Ecto neural progenitor cell (in vitro differentiated cells): ENCODE measurements at places on chromosomes 12 and 14.
A peak's percentile ranks its signal among the peaks of the same experiment; 100 is the strongest.

DNA sequence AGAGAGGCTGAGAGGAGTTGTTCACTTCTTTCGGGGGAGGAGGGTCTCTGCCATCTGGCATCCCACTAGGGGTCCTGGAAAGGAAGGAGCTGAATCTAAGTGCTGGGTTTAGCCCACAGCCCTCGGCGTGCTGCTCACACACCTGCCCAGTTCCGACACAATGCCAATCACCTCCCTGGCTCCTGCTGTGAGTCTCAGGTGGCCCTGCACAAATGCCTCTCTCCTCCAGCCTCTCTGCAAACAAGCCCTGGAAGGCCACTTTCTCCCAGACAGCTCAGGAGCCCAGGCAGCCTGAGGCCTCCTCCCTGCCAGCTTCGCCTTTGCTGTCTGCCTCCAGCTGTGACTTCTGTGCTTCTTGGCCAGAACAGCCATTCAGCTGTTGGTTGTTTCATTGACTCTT lies 51.2 kb downstream of the SMIM41 start:
- DNase-seq: peak; percentile 50

DNA sequence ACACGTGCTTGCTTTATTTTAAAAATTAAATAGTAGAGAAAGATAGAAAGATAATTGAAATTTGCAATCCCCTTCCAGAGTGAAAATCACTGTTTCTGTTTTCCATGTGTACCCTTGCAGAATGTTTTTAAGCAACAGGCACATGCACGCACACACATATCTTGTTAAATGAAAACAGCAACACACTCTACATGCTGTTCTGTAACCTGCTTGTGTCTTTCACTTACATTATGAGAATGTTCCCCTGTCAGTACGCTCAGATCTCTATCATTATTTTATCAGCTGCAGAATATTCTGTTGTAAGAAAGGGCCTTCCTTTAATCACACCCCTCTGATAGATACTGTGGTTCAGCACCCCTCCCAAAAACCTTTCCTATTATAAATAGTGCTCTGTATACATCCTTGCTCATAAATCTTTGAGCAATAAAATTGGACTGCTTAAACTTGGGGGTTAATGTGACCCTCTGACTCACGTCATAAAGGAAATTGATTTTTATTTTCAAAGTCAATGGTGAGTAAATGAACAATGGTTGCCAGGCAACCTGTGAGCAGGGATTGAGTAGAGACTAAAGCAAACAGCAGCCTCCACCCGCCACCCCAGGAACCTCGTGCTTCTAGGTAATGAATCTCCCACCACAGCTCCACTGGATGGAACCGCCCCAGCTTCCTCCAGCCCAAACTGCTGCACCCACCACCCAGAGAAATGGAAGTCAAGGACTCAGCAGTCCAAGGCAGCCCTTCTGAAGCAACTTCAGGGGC lies 31.9 kb upstream of the CHGA start:
- no peak for DNase-seq

DNA sequence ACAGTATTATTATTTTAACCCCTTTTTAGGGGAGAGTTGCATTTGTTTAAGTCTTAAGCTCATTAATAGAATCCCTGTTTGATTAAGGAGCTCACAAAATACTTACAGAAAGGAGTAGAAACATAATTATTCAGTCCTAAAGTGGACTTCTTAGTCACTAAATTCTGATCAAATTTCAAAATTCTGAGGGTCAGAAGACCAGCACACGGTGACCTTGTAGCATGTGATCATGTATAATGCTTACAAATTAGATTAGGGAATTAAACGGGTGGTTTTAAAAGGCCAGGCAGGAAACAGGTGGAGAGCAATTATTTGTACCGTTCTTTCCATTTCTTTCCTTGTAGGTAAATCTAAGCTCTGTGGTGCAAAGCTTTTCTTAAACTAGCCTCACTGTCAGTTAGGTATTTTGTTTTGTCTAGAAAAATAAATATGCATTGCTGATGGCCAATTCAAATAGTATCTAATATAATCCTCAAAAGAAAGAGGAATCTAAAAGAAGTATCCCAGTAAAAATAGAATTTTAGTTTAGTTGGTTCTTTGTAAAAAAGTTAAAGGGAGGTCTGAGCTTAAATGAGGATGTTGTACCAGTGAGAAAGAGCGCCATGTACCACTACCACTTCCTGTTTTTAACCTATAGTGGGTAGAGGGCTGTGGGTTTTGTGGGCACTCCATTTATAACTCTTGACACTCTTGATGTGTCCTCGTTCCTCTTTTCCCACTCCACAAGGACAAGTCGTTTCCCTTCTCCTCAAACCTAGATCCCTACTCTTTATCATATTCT lies 51.1 kb downstream of the SLC38A1 start:
- DNase-seq: no peak

DNA sequence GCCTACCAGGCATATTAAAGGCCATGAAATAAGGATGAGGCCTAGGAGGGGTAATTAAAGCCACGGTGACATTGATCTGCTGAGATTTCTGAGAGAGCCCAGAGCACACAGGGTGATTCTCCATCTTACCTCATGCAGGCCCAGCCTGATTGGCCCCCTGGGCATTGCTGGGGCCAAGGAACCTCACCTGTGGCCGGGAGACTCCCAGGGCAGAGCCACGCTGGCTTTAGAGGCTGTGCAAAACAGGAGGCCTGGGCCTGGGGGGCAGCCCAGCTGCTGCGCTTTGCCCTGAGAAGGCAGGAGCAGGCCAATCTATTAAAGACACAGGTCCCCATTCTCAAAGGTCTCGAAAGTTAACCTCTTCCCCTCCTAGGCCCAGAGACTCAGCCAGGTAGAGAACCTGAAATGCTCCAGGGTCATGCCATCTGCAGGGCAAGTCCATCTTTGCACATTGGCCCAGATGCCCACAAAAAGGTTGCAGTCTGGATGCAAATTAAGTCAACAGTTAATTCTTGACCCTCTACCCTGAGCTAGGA lies 1099.7 kb downstream of the BCL11B start:
- no peak for DNase-seq

DNA sequence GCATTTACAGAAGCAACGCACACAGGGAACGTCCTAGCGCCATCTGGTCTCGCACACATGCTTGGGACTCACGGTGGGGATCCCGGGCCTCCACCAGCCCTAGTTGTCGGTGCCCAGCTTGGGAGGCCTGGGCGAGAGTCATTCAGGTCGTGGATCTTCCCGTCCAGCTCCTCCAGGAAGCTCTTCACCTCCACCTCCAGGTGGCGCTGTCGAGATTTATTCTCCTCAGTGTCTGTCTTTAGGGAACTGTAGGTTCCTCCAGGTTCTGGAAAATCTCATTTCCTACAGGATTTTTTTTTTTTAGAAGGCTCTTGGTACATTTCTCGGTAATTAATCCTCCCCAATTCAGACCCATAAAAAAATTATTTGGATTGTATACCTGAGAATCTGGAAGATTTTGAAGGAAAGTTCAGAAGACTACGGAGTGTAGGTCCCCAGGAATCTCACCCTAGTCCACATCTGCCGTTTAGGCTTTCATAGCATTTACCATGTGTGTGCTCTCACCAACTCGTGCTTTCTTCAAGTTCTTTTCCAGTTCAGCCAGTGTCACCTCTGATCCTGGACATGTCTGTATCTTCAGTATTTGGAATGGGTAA lies 910.0 kb downstream of the TMEM121 start:
- DNase-seq: no peak

- DNase-seq: no peak
These were observed 10.1 kb downstream of the GMFB start for GRCh38 chr14:54478636-54479215.

- DNase-seq: no peak
These were observed 96.0 kb downstream of the ATXN2 start for GRCh38 chr12:111503116-111503515.

GRCh38 chr12:122081083-122081696 lies 2.6 kb downstream of the MLXIP start:
- no peak for DNase-seq

DNA sequence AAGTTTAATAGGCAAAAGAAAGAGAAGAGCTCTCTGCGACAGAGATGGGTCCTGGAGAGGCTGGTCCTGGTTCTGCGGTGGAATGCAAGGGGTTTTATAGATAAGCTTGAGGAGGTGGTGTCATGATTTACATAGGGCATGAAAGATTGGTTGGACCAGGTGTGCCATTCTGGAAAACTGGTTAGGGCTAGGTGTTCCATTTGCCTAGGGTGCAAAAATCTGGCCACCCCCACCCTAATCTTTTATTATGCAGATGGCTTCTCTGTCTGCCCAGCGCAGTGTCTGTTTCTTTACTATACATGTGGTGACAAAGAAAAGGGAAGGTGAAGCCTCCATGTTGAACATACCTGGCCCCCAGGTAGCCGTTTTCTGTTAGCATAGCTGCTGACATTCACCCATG lies 65.4 kb downstream of the ERC1 start:
- DNase-seq: no peak

GRCh38 chr14:67738740-67739504 lies 37.2 kb downstream of the RDH12 start:
- no peak for DNase-seq

DNA sequence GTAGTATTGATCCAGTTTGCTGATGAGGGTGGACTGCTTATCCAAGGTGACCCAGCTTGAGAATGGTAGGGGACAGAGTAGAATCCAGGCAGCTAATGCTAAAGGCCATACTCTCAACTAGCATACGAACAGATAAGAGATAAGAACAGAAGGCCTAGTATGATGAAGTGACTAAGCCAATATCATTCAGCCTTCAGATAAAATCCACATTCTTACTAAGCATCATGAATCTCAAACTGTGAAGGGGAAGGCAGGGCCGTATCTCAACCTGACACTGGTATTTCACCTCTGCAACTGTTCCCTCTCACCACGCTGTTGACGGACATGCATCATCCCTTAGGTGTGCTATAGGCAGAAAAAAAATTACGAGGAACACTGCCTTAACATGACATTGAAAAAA lies 8.1 kb upstream of the CKAP4 start:
- DNase-seq: peak; percentile 17

GRCh38 chr12:9381619-9382018 lies 173.4 kb upstream of the PZP start:
- no peak for DNase-seq

GRCh38 chr14:24900269-24901100 lies 149.5 kb downstream of the STXBP6 start:
- DNase-seq: no peak

GRCh38 chr12:128627659-128628058 lies 196.1 kb downstream of the SLC15A4 start:
- no peak for DNase-seq

GRCh38 chr12:105166736-105167135 lies 59.2 kb downstream of the WASHC4 start:
- no peak for DNase-seq

DNA sequence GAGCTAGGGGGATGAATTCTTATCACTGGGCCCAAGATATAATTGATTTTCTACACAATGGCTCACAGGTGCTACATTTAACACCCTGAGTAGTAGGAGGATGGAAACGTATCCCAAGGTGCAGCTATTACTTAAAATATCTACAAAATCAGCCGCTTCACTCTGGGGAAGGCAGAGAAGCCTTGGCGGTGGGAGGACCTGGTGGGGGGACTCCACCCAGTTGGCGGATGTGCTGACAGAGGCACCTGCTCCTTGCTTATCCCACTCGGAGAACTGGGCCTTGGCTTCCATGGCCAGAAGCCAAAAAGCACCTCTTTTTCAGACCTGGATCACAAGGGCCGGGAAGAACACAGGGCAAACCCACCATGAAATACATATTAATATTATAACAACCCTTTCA lies 106.3 kb downstream of the OTX2 start:
- no peak for DNase-seq

GRCh38 chr12:31970199-31970598 lies 11.0 kb downstream of the RESF1 start:
- DNase-seq: no peak

DNA sequence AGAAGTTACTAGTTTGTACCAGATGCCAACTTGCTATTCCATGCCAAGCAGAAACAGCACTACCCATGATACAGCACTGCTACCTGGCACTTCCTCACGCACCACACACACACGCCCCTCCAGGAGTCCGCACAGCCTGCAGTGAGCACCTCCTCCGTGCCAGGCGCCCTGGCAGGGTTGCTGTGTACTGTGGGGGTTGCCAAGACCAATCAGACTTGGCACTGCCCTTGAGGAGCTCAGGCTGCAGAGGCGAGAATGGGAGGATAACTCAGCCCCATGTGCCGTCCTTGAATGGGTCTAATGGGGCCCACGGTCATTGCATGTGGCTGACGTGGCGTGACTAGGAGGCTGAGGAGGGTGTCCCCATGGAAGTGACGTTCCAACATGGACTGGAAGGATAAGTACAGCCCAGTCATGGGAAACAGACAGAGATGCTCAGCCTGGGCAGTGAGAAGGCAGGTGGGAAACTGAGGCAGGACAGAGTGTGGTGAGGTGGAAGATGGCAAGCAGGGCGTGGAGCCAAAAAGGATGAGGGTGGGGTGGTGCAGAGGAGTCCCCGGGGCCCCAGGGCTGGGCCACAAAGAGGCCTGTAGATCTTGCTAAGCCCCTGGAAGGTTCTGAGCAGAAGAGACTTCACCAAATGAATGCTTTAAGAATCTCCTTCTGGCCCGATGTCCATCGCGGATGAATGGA lies 65.3 kb upstream of the C14orf180 start:
- DNase-seq: no peak

- no peak for DNase-seq
These were observed 63.2 kb downstream of the KDM5A start for GRCh38 chr12:325906-326305.

GRCh38 chr12:123049398-123050240 lies 69.1 kb downstream of the ARL6IP4 start:
- DNase-seq: no peak

- no peak for DNase-seq
These were observed 51.5 kb downstream of the DCAF5 start for GRCh38 chr14:69101331-69101826.

- DNase-seq: no peak
These were observed 10.6 kb upstream of the SPPL3 start for GRCh38 chr12:120914794-120915193.
